ENCODE measurements at places on chromosomes 12 and 14.

- DNase-seq: no peak
These were observed 61.4 kb downstream of the RASSF3 start for GRCh38 chr12:64671681-64672080.

- no peak for DNase-seq
These were observed 520.5 kb upstream of the STXBP6 start for GRCh38 chr14:25570483-25570882.

DNA sequence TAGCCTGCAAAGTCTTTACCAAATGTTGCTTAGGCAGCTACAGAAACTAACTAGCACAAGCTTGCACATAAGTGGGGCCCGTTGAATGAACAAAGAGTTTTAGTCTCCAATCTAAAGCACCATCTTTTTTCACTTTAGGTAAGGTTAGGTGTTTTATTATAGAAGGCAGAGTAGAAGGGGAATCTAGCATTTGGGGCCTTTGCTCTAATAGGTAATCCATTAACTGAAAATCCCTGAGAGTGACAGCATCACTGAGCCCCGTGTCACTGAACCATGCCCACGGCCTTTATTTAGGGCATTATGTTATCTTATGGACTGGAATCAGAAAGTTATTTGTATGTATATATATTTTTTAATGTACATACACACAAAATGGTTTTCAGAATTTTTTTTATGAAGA, 25.1 kb downstream of the CPNE8 start:
- DNase-seq: no peak

GRCh38 chr14:90797451-90797850, 18.8 kb downstream of the TTC7B start:
- DNase-seq: no peak

DNA sequence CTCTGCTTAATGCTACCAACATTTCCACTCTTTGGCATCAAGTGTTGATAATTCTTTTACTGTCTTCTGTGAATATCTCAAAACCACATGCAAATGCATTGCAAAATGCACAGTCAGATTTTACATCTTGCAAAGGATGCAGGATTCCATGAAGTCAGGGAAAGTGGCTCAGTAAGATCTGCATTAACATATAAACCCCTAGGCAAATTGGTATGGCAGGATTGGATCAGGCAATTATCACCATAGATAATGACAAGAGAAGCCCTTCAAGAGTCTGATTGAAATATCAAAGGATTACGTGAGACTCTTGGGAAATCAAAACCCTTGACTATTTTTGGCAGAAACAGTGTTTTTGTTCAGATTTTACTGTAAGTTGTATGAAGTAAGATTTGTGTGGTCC, 71.0 kb downstream of the TMTC2 start:
- no peak for DNase-seq

- no peak for DNase-seq
These were observed 5.9 kb upstream of the MYO1A start for GRCh38 chr12:57055824-57056223.
